Brain (organoid and tissue), 16 donors: ENCODE measurements at places on chromosomes 7 and 10. TPM values are rescaled to one million over a fixed set of nuclear protein-coding genes. Genes with fewer than 3 reads are reported as not detected.
A peak's percentile ranks its signal among the peaks of the same experiment; 100 is the strongest.

Gene CACNA2D1
- polyA plus RNA-seq, result 4.6 TPM

GRCh38 chr10:16968416-16969041 lies 151.3 kb upstream of the RSU1 start:
- peak; percentile 68 for DNase-seq

DNA sequence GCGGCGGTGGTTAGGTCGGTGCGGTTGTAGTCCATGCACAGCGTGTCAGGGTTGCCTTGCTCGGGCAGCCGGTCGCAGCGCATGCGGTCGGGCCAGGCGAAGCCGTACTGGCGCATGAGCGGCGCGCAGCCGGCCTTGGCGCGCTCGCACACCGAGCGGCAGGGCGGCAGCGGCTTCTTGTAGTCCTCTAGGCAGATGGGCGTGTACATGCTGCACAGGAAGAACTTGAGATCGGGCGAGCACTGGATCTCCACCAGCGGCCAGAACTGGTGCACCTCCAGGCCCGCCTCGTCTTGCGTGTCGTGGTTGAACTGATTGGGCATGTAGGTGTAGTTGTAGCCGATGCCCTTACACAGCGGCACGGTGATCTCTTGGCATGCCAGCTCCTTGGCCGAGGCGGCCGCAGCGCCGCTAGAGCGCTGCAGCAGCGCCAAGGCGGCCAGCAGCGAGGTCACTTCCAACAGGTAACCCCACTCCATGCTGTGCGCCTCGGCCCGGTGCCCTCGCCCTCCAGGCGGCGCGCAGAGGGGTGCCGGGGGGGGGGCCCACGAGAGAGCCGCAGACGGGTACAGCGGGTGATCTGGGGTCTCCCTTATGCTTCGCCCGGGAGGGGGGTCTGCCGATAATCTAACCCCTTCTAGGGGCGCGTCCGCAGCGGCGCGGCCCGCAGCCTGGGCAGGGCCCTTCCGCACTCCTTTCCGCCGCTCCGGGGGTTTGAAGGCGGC lies 983 bp downstream of the FZD8 start:
- DNase-seq, result peak; percentile 85

DNA sequence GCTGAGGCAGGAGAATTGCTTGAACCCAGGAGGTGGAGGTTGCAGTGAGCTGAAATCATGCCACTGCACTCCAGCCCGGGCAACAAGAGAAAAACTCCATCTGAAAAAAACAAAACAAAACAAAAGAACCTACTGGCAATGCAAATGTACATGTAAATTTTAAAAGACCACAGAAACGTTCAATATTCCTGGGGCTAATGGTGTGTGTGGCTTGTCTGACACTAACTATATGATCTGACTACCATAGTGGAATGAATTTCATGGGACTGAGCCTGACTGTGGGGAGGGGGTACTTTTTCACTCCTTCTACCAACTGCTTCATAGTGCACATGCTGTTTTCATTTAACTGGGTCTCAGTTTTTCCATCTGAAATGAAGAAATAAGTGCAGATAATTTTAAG lies 69.6 kb downstream of the ITPRID1 start:
- DNase-seq, result no peak

Gene RNF133
- not detected for polyA plus RNA-seq

DNA sequence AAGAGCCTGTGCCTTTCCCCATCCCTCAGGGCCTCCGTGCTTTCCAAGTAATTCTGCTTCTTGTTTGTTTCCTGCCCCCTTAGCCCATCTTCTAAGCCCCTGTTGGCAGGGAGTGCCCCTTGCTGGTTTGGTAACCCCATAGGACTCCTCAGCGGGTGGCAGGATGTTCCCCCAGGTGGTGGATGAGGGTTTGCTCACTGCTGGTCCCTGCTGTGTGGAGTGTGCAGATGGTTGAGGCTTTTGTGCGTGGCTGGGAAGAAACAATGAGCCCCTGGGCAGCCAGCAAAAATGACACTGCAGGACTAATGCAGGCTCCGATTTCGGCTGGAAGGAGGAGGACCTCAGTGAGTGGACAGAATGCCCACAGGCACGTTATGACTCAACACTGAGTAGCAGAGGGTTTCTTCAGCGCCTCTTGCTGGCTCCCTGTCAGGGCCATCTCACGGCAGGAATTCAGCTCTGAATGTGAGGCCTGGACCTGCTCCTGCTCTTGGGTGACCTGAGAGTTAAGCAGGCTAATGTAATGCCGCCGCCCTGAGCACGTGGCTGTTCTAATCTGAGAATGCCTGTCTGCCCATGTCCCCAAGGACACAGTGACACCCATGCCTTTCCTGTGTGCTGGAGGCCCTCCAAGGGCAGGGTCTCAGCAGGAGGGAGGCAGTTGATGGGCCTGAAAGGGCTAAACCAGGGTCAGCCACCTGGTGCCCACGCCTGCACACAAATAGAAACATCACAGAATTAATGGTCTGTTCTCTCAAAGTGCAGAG lies 16.6 kb downstream of the BAG3 start:
- no peak for DNase-seq

DNA sequence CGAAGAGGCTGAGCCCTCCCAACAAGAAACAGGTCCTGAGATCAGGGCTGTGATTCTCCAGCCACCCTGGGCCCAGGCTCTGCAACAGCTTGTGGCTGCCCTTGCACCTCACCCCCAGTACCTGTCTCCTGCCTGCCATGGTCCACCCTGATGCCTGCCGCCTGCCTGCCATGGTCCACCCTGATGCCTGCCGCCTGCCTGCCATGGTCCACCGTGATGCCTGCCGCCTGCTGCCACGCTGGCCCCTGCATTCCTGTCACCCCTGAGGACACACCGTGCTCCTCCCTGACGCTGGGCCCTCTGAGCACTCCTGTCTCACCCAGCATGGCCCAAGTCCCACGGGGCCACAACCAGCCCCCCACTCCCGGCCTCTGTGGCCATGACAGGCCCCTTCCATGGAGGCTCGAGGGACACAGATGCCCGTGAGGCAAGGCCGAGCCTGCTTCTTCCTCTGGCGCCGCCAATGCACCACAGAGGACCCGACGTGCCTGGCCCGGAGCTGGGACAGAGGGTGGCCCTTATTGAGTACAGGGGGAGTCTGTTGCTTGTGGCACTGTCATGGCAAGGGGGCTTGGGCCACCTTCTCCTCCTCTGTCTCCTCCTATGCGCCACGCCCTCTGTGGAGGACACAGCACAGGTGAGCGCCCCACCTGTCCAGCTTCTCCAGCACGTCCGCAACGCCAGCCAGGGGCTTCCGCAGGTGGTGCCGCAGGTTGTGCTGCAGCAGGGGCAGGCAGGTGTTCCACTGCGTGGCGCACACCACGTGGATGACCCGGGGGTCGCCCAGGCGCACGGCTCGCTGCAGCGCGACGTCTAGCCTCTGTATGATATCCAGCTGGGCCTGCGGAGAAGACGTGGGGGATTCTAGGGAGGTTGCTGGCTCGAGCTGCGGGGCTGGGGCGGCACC lies 18.1 kb downstream of the CFAP46 start:
- DNase-seq, result no peak

DNA sequence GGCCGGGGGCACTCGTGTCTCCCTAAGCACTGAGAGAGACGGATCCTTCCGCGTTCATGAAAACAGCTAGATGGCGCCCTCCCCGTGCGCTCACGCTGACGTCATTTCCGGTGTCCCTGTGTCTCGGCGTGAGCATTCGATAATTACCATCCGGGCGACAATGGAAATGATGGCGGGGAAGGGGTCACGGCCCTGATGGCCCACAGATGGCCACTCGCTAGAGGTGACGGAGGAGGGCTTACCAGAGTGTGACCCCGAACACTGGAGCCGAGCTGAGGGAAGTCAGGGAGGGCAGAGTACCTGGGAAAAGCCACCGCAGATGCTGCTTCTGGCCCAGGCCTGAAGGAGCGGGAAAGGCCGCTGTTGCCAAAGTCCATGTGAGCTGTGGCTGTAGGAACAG lies 222.9 kb downstream of the TCERG1L start:
- no peak for DNase-seq

Gene MLXIPL
- 4.0 TPM for polyA plus RNA-seq

Gene GNAT3
- polyA plus RNA-seq, result not detected

DNA sequence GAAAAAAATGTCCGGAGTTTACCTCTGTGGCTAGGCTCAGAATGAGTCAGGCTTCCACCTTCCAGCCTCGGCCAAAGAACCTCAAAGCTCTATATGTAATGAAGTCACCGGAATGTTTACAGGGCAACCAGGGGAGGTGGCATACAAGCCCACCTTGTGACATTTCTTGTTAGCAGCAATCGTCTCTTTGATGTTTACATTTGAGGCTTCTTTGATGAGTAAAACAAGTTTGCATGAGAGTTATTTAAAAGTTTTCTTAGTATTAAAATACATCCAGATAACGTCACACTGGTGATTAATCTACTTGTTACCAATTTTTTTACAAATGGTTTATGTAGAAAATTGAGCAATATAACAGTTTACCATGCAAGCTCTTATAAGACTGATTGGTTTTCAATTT lies 133.1 kb upstream of the ADAM12 start:
- DNase-seq, result no peak

DNA sequence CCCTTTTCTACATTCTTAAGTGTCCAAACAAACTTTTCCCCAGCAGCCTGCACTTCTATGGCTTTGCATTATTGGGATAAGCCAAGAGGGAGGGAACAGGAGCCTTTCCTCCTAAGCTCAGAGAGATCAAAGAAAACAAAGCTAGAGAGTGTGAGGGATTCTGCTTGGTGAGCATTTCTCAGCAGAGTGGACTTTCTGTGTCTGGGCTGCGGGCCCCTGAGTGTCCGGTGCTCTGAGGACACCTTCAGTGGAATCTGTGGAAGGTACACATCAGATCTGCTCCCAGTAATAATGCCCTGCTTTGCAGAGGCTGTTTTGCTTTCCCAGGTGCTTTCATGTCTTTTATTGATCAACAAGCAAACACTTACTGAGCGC lies 50.2 kb downstream of the KCNMA1 start:
- no peak for DNase-seq

Gene SEC61A2
- 27.0 TPM for polyA plus RNA-seq

- no peak for DNase-seq
These were observed 37.7 kb downstream of the CAMK2B start for GRCh38 chr7:44287488-44288380.

GRCh38 chr10:110858297-110858934 lies 13.3 kb upstream of the PDCD4 start:
- DNase-seq, result no peak

DNA sequence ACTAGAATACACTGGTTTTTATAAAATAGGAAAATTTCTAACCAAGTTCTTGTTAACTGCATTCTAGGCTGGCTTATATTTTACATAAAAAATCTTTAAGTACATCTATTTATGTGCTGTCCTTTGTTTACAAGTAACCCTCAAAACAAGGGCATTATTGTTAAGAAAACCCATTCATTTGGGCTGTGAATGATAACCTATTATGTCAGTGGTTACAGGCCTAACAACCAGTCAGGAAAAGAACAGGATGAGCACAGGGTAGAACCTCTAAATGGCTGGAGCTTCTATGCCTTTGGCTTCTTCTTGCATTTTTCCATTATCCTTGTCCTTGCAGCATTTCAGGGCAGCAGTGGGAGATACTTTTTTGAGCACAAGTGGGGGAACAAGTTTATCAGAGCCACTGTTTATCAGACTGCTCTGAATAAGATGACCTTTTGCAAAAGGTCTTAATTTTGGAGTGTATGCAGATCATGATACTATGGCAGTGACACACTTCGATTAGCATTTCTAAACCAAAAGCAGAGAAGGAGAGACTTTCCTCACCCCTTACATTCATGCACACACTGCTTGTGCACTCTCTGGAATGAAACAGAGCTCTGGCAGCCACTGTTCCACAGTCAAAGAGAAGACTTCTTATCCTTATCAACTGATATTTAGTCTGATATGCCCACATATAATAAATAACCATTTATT lies 10.9 kb downstream of the GPR37 start:
- no peak for DNase-seq

GRCh38 chr10:36612436-36612835 lies 513.0 kb upstream of the ANKRD30A start:
- DNase-seq, result no peak

- DNase-seq, result no peak
These were observed 36.5 kb downstream of the GRID1 start for GRCh38 chr10:86329896-86330680.

- no peak for DNase-seq
These were observed 26.6 kb downstream of the LCOR start for GRCh38 chr10:96858706-96859050.

GRCh38 chr10:74058658-74059057 lies 60.7 kb downstream of the VCL start:
- DNase-seq, result no peak

GRCh38 chr7:98394377-98394836 lies 6.5 kb downstream of the BAIAP2L1 start:
- DNase-seq, result no peak

Gene FFAR4
- polyA plus RNA-seq, result 0.78 TPM

Gene PAXIP1
- polyA plus RNA-seq, result 7.9 TPM

- DNase-seq, result no peak
These were observed 23.2 kb downstream of the PILRA start for GRCh38 chr7:100396421-100396982.

Gene RBP3
- polyA plus RNA-seq, result not detected

- DNase-seq, result no peak
These were observed 31.2 kb downstream of the PRTFDC1 start for GRCh38 chr10:24920907-24921881.

GRCh38 chr7:105782391-105783042 lies 93.9 kb downstream of the ATXN7L1 start:
- no peak for DNase-seq

DNA sequence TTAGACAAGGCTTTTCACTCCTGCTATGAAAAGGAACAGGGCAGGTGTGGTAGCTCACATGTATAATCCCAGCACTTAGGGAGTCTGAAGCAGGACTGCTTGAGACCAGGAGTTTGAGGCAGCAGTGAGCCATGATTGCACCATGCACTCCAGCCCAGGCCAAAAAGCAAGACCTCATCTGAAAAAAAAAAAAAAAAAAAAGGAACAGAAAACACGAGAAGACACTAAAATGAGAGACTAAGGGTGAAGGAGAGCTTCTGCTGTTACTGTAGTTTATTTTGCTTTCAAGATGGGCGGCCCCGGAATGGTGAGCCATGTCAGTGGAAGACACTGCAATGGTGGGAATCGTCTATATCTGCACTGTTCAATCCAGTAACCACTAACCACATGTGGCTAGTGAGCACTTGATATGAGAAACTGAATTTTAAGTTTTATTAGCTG lies 9.9 kb downstream of the PIP4K2A start:
- no peak for DNase-seq

- no peak for DNase-seq
These were observed 43.8 kb upstream of the CYTH3 start for GRCh38 chr7:6316226-6316625.

- peak; percentile 88 for DNase-seq
These were observed at the start of gene NMT2 for GRCh38 chr10:15168291-15168785. TSS of gene NMT2 (minus strand) at chr10:15168693. CDS start at chr10:15168612, 81 bp downstream.

DNA sequence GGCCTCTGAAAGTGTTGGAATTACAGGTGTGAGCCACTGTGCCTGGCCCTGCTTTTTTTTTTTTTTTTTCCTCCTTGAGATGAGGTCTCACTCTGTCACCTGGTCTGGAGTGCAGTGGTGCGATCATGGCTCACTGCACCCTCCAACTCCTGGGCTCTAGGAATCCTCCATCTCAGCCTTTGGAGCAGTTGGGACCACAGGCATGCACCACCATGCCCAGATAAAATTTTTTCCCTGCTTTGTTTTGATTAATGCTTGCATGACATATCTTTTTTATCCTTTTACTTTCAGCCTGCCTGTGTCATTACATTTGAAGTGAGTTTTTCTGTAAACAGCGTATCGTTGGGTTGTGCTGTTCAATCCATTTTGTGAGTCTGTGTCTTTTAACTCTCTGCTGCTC lies 97.0 kb downstream of the ANKRD61 start:
- no peak for DNase-seq
